Kidney (tissue), 22 donors: ENCODE measurements at places on chromosomes 13 and 19. TPM values are rescaled to one million over a fixed set of nuclear protein-coding genes. Genes with fewer than 3 reads are reported as not detected.

Gene ZNF763
- 9.8 TPM for total RNA-seq

Gene EDNRB
- total RNA-seq = 60.1 TPM

Gene CYP4F8
- not detected for total RNA-seq

Gene MEF2B
- 3.4 TPM for total RNA-seq

Gene KLK12
- total RNA-seq = not detected

Gene TLE2
- total RNA-seq = 76.6 TPM

Gene CXCL17
- total RNA-seq = not detected

Gene ATP5F1D
- 183 TPM for total RNA-seq

Gene CILP2
- 0.41 TPM for total RNA-seq
